Effector CD4-positive, alpha-beta T cell (primary cell): ENCODE measurements at places on chromosomes 5 and 9.

DNA sequence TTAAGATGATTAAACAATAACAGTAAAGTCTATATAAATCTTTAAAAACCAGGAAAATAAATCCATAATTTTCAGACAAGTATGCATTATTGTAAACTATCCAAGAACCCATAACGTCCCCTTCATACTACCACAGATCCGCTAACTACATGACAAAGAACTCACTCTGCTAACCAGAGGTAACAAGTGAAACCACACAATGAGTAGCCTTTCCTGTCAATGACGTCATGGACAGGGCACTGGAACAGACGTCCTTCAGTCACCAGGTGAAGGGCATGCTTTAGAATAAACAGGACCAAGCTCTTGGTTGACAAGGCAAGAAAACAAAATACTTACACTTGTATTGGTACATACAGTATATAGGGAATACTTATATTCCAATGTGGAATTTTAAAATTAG, 45.2 kb downstream of the RNF130 start:
- DNase-seq = no peak

DNA sequence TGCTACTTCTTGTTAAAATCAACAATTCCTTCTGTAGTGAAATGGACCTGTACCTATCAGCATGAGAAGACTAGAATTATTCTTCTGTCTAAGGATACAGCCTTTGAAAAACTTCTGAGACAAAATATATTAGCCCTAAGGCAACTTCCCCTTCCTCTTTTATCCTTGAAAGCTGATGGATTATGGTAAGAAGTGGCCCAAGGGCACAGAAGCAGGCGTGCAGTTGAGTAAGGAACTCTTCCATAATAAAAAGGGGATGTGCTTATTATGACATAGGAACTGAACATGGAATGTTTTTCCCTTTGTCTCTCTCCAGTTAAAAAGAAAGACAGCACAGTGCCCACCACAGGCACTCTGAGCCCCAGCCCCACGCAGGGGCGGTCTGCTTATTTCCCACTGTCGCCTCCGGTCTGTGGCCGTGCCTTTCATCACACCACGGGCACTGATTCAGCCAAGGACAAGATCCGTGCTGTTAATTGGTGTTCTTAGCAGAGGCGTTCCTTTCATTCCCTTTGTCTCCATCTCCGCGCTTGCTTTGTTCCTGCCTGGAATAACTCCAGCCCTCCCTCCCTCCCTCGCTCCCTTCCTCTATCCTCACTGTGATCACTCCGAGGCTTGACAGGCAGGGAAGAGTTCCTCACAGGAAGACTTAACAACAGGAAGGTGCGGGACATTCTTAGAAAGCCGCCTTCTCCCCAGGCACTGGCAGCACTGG, 135.9 kb upstream of the OTULINL start:
- DNase-seq = no peak

GRCh38 chr9:107809871-107810460, 320.4 kb upstream of the KLF4 start:
- DNase-seq = no peak

DNA sequence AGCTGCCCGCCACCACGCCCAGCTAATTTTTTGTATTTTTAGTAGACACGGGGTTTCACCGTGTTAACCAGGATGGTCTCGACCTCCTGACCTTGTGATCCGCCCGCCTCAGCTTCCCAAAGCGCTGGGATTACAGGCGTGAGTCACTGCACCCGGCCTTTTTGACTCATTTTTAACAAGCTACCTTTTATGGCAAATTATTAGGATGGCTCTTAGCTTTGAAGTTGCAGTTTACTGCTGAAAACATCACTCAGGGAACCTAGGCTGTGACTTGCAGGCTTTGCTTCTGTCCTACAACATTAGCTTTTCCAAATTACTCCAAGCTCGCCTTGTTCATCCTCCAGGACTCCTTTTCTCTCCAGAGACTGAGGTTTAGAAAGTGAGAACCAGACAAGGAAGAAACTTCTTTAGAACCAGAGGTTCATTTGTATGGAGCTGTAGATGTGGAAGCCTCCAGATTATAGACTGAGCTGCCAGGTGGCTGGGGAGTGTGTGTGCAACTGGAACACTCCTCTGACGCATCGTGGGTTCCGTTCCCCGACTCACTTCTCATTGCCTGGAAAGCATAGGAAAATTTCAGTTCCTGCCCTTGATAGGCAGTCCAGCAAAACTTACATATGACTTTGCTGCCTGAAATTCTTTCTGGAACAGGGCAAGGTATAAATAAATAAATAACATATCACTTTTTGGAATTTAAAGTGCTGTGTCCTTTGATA, 23.8 kb upstream of the SPTAN1 start:
- DNase-seq = no peak

- DNase-seq = no peak
Observed at GRCh38 chr5:33166948-33167347, 273.8 kb upstream of the TARS1 start.

DNA sequence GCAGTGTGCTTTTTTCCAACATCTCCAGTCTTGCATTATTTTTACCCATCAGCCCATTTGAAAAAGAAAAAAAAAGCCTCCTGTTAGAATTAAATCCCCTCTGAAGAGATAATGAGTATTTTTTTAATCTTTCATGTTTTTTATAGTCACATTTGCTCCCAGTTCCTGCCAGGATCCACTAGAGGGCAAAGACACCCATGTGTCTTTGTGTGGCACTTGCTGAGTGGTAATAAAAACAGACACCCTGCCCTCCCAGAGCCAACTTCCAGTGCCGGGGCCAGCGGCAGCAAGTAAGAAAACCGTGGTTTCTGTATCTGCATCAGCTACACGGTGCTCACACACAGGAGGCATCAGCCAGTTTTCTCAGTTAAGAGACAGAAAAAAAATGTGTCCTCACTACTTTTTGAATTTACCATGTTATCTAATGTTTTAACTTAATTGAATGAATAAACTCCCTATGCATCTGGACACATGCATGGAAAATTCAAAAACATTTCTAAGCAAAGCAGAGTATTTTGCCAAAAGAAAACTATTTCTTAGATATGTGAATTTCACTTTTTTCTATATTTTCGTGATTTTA, 70.2 kb upstream of the PLEKHG4B start:
- no peak for DNase-seq

DNA sequence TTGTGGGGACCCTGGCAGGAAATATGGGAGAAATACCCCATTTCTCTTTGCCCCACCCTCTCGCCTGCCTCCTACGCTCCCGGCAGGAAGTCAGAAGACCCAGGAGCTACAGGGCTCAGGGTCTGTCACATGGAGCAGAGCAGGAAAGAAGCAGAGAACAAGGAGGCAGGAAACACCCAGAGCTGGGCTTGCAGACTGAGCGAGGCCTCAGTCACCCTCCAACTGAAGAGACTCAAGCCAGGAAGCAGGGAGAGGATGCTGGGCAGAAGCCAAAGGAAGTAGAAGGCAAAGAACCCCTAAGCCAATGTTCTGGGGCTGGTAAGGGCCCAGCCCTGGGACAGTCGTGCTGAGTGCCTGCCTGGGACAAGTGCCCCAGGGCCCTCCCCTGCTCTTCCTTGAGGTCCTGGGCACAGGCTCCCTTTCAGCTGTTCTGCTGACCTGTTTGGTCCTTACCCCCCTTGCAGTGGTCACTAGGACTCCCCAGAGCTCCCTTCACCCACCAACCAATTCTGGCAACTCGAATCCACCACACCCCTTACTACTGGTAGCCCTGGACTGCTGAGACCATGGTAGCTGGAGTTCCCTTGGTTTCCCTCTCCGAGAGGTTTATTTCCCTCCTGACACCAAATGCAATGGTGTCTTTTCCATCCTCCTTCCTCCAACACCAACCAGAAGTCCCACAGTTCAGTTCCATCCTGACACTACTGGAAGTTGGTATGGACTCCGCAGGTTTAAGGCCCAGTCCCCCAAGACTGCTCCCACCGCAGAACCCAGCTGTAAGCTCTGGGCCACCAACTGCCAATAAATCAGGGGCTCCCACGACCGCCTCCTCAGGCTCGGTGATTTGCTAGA, 157.5 kb downstream of the COL23A1 start:
- DNase-seq = no peak

DNA sequence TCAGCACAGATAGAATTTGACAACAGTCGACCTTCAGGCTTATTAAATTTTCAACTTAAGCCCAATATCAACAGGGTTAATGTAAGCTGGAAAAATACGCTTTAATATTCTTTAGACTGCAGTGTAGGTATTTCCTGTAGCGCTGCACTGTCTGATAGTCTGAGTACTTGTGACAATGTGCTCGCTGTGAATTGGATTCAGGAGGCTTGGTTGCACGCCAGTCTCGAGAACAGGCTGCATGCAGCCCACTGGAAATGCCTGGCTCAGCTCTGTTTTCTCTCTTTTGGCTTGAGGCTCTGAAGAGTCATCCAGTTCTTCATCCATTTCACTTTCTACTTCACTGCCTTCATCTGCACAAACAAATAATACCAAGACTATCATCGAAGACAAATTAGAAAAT, 300.9 kb downstream of the RFX3 start:
- no peak for DNase-seq
